ENCODE measurements at places on chromosomes 2 and 18. TPM values are rescaled to one million over a fixed set of nuclear protein-coding genes. Genes with fewer than 3 reads are reported as not detected.

FMNL2 gene
- total RNA-seq: 30.2 TPM

ASAP2 gene
- 16.4 TPM for total RNA-seq

CDH20 gene
- not detected for total RNA-seq

DPP4 gene
- 297 TPM for total RNA-seq

CFAP221 gene
- not detected for total RNA-seq

COL4A4 gene
- 0.51 TPM for total RNA-seq

ASB18 gene
- total RNA-seq: not detected

CSRNP3 gene
- 0.66 TPM for total RNA-seq

LRATD1 gene
- 0.51 TPM for total RNA-seq

UGT1A5 gene
- not detected for total RNA-seq

XDH gene
- total RNA-seq: under 0.01 TPM

EPB41L3 gene
- total RNA-seq: 37.0 TPM

FHOD3 gene
- total RNA-seq: 3.1 TPM
